ENCODE measurements at places on chromosomes 5 and 9.

- DNase-seq: peak; percentile 48
These were observed 53.4 kb downstream of the DUSP1 start for GRCh38 chr5:172717481-172718195.

DNA sequence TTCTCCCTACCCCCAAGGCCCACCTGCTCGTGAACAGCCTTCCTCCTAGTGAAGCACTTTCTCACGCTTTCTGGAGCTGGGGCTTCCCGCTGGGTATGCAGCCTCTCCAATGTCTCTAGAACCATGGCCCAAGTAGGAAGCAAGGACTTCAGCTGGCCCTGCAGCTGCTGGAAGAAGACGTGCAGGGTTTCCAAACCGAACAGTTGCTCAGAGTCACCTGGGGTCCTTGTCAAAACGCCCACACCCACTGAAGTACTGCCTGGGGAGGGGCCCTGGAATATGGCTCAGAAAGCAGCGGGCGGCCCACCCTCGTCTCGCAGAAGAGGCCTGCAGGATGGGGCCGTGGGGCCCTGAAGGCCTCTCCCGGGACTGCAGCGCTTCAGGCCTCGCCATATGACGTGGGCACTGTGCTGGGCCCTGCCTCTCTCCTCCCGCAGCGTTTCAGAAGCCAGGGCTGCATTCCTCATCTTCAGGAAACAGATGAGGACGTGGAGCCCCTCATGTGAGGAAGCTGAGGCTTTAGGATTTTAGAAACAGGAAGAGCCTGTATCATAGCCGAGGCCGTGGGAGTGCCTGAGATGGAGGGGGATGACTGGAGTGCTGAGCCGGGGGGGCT, 116.0 kb upstream of the LMX1B start:
- peak; percentile 69 for DNase-seq

GRCh38 chr5:80282054-80282453, 26.2 kb upstream of the SERINC5 start:
- no peak for DNase-seq

DNA sequence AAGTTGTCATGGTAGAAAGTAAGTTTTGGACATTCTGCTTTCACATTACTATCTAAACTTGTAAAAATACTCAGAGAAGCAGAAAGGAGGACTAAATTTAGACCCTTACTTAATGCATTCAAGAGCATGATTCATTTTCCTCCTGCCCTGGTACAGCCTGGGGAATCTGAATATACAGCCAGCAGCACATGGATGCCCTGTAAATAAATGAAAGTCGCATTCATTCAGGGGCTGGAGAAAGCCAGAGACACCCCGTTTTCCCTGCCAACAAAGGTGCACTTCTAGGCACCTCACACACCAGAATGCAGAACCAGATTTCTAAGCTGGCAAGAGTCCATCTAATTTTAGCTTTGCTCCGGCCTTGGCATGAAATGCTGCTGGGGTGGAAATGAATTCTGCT, 172.7 kb upstream of the KLF9 start:
- no peak for DNase-seq

- DNase-seq: no peak
These were observed 39.7 kb downstream of the ACTL7B start for GRCh38 chr9:108816037-108816436.

DNA sequence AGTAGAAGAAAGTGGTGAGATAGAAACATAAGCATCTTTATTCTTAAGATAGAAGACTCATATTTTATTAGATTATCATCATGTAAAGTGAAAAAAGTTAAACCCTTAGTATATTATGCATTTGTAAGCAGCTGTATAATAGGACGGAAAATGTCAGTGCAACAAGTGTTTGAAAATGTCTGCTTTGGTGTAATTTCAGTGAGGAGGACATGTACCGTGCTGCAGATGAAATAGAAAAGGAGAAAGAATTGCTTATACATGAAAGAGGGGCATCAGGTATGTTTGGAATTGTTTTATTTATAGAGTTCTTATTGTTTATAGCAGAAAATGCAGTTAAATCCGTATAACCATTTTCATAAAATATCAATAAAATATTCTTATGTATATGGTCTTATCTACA, 8.9 kb downstream of the OTULIN start:
- DNase-seq: no peak

DNA sequence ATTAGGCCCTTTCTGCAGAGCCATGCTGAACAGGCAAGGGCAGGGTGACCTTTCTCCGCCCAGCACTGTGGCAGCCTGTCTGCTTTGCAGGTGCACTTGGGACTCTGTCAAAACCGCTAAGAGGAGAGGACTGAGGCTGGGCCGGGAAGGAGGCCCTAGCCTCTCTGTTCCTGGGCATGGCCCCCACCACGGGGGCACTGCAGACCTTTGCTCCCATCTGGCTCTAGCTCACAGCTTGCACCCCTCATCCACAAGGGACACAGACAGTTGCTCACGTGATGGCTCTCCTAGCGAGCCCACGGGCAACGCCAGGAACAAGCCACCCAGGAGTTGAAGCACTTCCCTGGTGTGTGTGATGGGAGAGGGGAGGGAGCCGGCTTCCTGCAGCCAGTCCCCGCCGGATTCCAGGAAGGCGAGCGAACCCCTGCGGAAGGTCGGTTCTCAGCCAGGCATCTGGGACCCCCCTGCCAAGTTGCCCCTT, 43.0 kb upstream of the FCN1 start:
- DNase-seq: peak; percentile 27

- DNase-seq: no peak
These were observed 335.9 kb upstream of the ISL1 start for GRCh38 chr5:51047369-51047768.

GRCh38 chr9:87431837-87432236, 65.8 kb upstream of the DAPK1 start:
- DNase-seq: no peak

DNA sequence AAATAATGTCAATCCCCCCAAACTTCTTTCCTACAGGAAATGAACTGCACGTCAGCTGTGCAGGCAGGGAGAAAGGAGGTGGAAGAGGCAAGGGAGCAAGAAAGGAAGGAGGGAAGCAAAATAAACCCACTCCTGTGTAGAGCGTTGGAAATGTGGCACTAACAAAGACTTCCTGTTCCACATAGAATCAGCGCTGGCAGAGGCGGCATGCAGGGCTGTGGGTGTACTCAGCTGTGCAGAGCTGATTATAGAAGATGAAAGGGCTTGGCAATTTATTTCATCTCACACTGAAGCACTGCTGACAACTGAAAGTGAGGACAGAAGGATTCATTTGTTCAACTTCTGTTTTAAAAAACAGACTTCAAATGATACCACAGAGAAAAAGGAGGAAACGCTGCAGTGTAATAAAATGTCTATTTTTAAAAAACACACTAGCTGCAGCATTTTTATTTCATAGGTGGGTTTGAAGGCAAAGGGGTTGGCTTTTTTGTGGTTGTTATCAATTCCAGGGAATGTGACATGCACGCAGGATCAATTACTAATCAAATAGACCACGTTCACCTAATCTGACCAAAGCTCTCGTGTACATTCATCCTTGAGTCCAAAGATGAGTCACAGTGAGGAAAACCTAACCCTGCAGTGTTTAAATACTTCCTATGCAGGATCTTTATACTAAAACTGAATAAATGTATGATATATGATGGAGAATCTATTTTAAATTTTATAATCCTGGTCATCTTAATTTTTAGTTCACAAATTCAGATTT, 583.5 kb downstream of the ZNF608 start:
- no peak for DNase-seq

- DNase-seq: no peak
These were observed 115.7 kb downstream of the NFIB start for GRCh38 chr9:14198047-14198840.

- DNase-seq: no peak
These were observed 217.2 kb upstream of the WWC1 start for GRCh38 chr5:168073991-168074800.

GRCh38 chr9:80995759-80996158, 693.6 kb downstream of the TLE1 start:
- no peak for DNase-seq

DNA sequence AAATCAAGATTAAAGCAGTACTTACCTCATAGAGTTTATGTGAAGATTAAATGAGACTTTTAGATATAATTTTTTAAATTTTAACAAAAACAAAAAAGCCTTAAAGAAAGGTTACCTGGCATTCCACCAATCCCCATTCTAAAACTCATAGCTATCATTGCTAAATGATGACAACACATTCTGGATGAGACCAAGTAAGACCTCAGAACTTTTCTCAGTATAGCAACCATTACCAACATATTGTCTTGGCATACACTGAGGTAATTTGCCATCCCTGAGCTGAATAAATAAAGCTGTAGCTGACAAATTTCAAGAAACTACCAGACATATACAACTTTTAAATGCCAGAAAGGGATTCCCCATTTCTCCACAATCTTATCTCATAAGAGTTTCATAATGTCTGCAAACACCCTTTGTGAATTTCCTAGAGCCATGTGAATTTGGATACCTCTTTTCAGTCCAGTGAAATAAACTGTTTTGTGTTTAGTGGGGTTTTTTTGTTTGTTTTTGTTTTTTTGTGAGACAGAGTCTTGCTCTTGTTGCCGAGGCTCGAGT, 29.5 kb downstream of the RANBP3L start:
- DNase-seq: no peak

- no peak for DNase-seq
These were observed 241.4 kb downstream of the ARHGAP26 start for GRCh38 chr5:143011585-143011984.

DNA sequence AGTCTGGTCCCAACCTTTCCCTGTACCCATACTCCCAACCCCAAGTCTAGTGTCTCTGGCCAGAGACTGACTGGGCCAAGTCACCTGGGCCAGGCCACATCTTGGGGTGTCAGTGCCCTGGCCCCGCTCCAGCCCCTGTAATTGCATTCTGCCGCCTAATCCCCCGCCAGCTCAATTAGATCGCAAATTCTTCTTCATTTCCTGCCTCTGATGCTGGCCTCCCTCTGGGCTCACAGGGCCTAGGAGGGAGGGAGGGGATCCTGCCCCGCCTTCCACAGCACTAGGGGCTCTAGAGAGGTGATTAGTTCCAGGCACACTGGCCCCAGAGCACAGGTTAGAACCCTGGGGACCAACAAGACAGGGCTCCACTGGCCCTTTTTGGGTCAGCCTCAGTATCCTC, 5.5 kb downstream of the CXXC5 start:
- no peak for DNase-seq

DNA sequence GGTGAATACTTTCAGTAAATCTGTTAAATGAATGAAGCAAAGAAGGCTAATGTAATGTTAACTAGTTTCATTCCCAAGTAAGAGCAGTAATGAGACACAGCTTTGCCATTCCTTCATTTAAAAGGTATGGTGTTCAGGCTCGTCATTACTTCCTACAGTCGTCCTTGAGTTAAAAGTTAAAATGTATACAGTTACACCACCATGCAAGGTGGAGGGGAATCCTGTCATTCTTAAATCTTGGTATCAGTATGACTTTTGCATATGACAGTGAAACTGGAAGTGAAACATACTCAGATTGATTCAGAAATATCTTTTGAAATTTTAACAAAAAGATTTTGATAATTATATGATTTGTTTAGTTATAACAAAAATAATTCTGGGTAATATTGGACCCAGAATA, 25.9 kb downstream of the MTRR start:
- DNase-seq: no peak

GRCh38 chr5:41842777-41843176, 27.4 kb downstream of the OXCT1 start:
- DNase-seq: no peak

DNA sequence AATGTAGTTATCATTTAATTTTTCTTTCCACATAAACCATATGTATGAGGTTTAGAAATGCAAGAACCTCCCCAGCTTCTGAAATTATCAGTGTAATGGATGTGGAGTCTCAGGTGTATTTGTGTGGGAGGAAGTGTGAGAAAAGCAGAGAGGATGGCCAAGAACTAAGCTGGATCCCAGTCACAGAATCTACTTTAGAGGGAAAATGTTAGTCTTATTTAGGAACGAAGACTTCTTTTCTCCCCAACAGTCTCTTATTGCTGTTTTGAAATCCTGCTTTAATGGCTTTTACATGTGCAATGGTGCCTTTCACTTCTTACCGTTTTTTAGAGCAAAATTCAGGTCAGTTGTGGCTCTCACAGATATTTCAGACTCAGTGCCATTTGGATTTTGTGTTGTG, 3.0 kb downstream of the EQTN start:
- no peak for DNase-seq

DNA sequence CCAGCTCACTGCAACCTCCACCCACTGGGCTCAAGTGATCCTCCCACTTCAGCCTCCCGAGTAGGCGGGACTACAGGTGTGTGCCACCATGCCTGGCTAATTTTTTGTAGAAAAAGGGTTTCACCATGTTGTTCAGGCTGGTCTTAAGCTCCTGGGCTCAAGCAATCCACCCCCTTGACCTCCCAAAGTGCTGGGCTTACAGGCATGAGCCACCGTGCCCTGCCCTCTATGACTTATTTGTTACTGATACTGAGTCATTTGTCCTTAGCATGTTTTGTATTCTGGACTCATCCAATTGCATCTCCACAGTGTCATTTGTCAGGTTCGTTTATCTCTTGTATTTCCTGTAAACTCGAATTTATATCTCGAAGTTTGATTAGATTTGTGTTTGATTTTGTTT, 2.7 kb upstream of the ITK start:
- no peak for DNase-seq

DNA sequence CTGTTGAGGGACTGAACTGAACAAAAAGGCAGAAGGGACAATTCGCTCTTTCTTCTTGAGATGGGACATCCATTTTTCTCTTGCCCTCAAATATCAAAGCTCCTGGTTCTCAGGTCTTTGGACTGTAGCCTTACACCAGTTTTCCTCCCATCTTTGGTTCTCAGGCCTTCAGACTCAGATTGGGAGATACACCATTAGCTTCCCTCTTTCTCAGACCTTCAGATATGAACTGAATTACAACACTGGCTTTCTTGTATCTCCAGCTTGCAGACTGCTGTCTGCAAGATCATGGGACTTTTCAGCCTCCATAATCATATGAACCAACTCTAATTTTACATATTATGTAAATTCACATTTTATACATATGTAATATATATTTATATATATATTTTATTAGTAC, 12.6 kb upstream of the CCNG1 start:
- DNase-seq: no peak

- no peak for DNase-seq
These were observed 14.3 kb downstream of the IL5 start for GRCh38 chr5:132528866-132529634.

DNA sequence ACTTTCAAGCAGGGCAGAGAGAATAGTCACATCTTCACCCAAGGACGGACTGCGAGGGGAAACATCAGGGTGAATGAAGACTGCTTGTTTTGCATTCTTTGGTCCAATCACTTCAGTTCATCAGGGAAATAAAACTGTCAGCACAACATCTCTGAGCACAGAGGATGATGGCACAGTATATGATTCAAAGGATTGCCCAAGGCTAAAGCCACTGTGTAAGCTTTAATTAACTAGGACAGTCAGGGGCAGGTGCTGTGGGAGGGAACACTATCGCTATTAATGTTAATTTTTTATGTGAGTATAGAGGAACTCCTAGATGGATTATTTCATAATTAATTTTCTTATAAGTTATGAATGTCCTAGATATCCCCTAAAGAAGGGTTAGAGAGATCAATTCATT, 112.1 kb downstream of the BASP1 start:
- no peak for DNase-seq

- DNase-seq: no peak
These were observed 497.0 kb downstream of the RAB3C start for GRCh38 chr5:59079622-59080620.

All from aorta (tissue), 5 donors.